Cardiac muscle cell (in vitro differentiated cells and primary cell): ENCODE measurements at places on chromosomes 11 and 22.
A peak's percentile ranks its signal among the peaks of the same experiment; 100 is the strongest.

DNA sequence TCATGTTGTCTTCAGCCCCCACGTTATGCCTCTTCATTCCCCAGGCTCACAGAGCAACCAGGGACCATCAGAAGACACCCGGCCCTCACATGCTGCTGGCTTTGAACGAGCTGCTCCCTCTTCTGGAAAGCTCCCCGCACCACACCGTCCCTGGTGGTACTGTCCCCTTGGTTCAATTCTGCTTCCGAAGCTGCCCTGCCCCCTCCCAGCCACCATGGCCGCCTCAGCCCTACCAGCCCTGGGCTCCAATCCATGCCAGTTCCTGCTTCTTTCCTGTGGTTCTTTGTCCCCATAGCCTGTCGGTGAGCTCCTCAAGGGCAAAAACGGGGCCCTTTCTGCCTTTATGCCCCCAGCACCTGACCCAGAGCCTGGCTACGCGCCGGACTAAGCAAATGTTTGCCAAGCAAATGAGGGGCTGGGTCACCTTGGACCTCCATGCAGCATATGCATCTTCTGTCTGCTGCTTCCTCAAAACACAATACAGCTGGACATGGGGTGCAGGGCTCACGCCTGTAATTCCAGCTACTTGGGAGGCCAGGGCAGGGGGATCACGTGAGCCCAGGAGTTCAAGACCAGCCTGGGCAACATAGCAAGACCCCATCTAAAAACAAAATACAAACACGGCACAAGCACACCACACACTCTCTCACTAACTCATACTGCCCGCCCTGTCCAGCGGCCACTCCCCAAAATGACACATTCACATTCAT is 21.3 kb downstream of the TNKS1BP1 start:
- no peak for DNase-seq

GRCh38 chr22:47476231-47476630 is 713.8 kb downstream of the TBC1D22A start:
- DNase-seq, result no peak

DNA sequence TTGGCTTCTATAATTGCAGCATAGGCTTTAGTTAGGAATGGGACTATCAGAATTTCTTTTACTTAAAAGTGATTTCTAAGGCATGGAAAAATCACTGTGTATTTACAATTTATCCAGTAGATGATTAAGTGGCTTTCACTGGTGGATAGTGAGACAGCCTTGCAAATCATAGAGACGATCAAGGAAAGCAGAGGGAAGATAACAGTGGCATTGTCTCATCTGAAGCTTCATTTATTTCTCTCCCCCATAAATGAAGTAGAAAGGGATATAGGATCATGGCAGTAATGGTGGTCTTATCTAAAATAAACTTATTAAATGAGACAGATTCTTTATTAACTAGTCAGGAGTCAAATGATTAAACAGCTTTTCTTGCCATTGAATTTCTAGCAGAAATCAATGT is 224.2 kb upstream of the ANO5 start:
- no peak for DNase-seq

DNA sequence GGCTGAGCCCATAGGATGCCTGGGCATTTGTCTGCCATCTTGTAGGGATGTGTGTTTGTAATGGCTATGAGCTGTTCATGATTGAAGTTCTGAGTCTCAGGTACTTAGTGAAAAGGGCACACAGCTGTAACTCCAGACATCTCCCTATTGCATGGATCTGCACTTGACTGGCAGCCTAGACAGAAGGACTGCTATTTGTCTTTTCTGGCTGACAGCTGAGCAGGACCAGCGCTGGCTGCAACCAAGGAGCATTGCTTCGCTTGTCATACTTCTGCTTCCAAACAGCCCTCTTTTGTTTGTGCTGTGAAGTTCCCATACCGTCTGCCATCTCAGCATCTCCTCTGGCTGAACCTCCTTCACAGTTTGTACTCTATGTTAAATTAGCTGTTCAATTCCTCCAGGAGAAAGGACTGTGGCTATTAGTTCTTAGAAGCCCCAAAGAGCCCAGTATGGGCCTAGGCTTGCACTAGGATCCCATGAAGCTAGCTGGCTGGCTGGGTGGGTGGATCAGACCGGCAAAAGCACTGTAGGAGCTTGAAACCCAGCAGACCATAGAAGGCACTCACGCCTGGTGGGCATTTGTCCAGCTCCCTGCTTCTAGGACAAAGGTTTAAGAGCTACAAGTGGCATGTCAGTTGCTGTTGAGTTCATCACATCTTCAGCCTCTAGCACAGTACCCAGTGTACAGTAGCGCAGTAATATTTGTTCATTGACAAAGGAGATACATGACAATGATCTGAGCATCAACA is 20.4 kb downstream of the HIRA start:
- DNase-seq, result no peak

- peak; percentile 0 for DNase-seq
Measured at GRCh38 chr11:134476435-134477021, 64.5 kb upstream of the B3GAT1 start.

- no peak for DNase-seq
Measured at GRCh38 chr22:44328762-44329161, 16.0 kb upstream of the SHISAL1 start.

DNA sequence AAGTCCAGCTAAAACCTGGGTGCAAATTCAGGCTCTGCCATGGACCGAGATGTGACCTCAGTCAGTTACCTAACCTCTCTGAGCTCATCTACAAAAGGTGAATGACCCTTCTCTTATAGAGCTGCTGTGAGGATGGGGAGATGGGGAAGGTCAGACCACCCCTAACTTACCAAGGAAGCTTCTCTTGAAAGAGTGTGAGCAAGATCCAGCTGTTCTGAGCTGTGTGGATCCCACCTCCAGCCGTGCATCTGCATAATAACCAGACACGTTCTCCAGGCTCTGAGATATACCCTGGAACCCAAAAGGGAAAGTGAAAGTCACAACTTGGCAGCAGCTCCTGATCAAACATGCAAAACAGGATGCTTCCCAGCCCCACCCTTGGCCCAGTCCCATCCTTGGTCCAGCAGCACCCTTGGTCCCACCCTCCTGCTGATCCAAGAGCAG is at the start of gene APOL3:
TSS of gene APOL3 (minus strand) at position 257 of the 444 bp plus-strand sequence. CDS start 11,700 bp downstream, outside the sequence.
- DNase-seq, result peak; percentile 75

DNA sequence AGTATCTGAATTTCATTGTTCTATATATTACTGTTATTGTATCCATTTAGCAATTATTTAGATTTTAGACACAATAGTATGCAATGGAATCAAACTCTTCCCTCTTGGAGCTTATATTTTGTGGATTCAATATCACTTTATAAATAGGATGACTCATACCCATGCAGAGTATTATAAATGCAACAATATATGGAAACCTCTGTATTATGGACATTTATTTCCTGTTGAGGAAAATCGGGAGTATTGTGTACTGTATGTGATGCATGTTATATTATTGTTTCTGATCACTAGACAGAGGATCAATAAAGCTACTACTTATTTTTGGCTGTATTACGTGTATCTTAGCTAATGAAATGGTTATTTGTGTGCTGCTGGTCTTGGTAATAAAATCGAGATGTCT is 770 bp downstream of the METTL15 start:
- no peak for DNase-seq

DNA sequence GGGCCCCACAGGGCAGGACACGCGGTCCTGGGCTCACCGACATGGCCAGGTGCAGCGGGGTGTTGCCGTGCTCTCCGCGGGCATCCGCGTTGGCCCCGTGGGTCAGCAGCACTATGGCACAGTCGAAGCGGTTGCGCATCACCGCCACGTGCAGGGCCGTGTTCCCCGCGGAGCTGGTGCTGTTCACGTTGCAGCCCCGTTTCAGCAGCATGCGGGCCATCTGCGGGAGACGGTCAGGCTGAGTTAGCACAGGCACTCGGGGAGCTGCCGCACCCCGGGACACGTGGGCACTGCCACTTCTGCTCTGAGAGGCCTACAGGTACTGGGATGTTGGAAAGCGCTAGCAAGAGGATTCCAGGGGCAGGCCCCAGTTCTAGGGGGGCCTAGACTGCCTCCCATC is 22.3 kb upstream of the BAIAP2L2 start:
- no peak for DNase-seq

DNA sequence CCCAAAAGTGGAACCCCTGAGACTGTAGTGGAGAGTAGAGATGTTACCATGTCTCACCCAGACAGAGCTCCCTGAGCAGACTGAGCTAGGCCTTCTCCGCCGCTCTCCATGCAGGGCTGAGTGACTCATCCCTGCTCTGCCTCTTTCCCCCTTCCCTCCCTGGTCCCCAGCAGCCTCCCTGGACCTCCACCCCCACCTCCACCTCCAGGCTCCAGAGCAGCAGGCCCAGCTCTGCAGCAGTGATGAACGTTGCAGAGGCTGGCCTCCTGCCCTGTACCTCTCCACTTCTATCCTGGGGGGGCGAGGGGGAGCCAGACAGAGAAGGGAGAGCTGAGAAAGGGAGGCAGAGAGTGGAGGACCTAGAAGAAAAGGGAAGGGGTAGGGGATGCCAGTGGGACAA is 19.3 kb upstream of the ARAP1 start:
- DNase-seq, result peak; percentile 61

- no peak for DNase-seq
Measured at GRCh38 chr11:44731685-44732430, 5.1 kb downstream of the TSPAN18 start.

DNA sequence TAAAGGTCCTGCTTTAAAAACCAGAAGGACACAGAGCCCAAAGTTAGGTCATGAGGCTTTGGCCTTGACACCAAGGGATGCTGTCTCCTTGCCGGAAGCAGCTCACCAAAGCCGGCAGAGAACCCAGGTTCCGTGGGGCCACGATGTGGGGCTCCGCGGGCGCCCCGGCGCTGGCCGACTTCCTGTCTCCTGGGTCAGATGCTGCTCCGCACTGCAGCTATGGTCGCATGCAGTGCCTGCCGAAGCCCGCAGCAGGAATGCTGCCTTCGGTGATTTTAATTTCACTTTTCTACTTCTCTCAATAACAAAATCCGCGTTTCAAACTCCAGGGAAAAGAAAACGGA is 454 bp upstream of the OTUB1 start:
- DNase-seq, result no peak

- DNase-seq, result no peak
Measured at GRCh38 chr11:110951950-110952503, 239.8 kb upstream of the ARHGAP20 start.

- no peak for DNase-seq
Measured at GRCh38 chr11:46296059-46296527, 18.6 kb downstream of the CREB3L1 start.

GRCh38 chr11:27965559-27965958 is 142.4 kb downstream of the KIF18A start:
- no peak for DNase-seq

DNA sequence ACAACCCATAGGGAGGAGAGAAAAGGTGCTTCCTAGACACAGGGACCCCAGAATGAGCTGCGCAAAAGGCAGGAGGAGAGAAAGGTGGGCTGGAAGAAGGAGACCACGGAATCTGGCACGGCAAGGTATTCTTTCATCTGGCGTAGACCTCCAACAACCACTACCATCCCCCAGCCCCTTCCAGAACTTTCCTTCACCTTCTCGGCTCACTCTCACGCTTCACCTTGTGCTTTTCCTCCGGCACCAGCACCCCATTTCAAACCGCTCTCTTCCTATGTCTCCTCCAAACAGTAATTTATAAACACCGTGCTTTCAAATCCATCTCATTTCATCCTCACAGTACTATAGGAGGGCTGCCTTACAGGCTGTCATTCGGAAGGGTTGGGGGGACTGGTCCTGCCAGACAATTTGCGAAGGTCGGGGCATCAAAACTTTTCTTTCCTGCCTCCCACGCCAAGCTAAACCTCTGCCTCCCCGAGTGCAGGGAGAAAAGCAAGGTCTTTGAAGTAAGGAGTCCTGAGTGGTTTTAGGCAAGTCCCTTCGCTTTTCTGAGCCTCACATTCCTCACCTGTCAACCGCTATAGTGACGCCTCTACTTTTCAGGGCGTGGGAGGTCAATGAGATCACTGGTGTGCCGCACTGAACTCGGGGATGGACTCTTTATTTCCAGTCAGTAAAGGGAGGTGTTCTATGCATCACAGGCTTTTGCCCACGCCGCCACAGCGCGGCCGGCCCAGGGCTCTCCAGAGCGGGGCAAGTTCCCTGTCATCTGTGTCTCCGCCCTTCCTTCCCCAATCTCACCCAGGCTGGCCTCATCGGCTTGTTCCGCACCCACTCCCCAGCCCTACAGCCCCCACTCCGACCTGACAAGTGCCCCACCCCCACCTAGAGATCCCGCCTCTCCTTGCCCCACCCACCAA is 800 bp downstream of the KCTD21 start:
- DNase-seq, result no peak

DNA sequence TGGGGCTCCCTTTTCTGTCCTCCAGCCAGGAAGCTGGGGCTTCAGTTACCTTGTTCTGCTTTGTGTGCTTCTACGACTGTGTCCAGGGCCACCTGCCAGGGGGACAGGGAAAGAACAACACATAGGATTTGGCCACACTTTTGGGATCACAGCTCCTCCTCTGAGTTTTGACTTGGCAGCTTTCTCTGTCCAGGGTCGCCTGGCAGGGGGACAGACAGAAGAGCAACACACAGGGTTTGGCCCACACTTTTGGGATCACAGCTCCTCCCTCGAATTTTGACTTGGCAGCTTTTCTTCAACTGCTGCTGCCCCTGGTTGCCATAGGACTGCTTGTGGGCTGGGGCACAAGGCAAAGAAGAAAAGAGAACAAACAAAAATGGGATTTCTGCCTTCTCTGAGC is 19.1 kb downstream of the INCENP start:
- no peak for DNase-seq

GRCh38 chr11:1478544-1478943 is 8.0 kb downstream of the MOB2 start:
- DNase-seq, result no peak

DNA sequence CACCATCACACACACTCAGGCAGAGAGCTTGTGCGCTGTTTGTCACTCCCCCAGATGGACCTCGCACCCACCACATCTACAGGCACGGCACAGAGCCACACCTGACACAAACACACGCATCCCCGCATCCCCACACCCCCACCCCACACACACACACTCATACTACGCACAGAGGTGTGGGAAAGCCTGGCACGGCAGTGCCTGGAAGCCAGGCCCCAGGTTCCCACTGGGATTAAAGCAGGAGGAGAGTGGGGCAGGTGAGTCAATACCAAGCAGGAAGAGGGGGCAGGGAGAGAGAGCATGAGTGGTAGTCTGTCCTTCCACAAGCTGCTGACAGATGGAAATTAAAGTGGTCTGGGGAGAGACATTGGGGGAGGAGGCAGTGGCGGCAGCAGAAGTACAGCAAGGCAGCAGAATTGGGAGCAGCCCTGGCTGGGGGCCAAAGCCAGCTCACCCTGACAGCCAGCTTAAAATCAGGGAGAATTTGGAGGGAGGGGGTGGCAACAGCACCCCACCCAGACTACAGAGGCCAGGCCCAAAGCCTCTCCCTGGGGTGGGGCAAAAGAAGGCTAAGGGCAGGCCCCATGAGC is 20.7 kb downstream of the TNKS1BP1 start:
- peak; percentile 50 for DNase-seq

DNA sequence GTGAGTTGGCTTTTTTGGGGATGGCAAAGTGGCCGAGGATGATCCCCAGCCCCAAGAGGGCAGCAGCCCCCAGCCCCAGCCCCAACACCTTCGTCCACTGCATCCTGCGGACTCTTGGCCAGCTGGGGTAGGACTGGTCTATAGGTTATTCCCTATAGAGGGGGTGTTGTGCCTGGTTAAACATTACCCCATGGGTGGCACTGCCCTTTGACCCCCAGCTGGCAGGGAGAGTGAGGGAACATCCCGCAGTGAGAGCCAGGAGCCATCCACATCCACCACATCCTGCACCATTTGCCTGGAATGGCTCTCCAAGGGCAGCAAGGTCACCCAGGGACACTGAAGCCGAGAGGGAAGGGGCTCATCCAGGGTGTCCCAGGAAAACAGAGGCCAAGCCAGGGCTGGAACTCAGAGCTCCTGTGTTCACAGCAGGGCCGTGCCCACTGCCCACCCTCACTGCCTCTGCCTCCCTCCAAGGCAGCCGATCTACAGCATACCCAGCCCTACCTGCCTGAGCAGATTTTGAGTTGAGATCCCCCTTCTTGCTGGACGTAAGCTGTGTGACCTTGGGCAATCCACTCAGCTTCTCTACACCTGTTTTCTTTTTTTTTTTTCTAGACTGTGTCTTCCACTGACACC is at the start of gene NAALADL1:
TSS of gene NAALADL1 (minus strand) at position 135 of the 636 bp plus-strand sequence. CDS start at position 103, 32 bp downstream.
- no peak for DNase-seq
